ENCODE measurements at places on chromosomes 3 and 15.

- DNase-seq, result no peak
These were observed 460.0 kb downstream of the CNTN6 start for GRCh38 chr3:1552831-1553230.

DNA sequence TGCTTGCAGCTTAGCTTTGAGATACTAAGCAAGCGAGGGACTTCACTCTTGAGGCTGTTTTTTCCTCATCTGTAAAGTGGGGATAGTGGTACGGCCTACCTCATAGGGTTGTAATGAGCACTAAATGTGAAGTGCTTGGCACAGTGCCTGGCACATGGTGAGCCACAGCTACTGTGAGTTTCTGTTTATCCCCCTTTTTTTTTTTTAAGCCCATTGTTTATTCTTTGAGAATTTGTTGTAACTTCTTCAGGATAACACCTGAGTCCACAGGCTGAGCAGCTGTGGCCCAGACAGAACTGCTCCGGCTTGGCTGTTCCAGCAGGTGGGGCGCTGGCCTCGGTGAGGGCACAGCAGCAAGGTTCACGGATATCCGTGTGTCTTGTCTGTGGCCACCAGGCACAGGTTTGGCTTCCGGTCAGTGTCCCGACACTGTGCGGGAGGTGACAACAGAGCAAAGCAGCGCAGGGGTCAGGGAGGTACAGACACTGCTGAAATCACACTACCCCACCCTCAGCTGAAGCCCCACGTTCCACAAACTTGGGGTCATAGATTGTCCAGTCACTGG is 7.3 kb upstream of the ISG20 start:
- DNase-seq, result no peak

GRCh38 chr3:14273901-14274611 is 95.4 kb downstream of the LSM3 start:
- no peak for DNase-seq

DNA sequence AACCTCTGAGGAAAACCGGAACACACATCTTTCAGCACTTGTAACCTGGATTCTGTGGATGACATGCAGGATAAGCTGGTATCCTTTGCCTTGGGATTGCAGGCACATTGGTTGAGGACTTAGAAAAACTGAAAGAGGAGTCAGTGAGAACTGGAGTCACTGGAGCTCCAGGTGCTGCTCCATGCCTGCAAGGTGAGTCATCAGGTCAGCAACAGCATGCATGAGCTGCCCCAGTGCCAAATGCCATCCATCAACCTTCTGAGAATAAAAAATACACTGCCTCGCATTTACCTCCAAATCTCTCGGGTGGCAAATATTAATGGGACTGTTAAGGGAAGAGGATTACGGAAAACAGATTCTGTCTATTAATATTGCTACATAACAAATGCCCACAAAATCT is 729.1 kb downstream of the NTRK3 start:
- no peak for DNase-seq

GRCh38 chr3:134903837-134904236 is 108.8 kb downstream of the EPHB1 start:
- no peak for DNase-seq

DNA sequence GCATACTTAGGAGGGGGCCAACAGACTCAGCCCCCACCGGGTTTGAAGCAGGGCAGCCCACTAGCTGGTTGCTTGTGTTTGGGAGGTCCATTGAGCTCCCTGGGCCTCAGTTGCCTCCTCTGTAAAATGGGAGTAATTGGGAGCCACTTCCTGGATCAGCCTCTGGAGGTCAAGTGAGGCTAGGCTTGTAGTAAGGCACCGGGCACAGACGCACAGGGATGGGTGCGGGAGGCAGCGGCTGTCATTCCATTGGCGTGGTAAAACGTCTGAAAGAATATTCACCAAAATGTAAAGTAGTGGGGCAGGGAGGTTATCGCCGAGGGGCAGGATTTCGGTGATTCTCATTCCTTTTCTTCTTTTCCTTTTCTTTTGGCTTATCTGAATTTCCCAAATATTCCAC is 64.6 kb downstream of the TLE3 start:
- no peak for DNase-seq

DNA sequence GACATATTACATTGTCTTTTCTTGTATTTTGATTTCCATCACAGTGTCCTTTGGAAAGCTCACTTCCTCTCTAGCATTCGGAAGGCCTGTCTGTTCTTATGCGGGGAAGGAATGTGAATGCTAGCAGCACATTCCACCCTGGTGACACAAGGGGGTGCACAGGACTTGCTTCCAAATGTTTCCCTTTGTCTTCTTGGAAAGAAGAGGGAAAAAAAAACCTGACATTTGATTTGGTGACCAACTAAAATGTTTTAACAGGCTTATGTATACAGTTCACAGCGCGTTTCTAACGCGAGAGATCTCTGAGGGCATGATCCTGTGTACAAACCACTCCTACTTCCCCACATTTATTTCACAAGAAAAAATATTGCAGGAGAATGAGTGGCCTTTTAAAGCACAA is 107.6 kb upstream of the FXR1 start:
- peak; percentile 18 for DNase-seq

DNA sequence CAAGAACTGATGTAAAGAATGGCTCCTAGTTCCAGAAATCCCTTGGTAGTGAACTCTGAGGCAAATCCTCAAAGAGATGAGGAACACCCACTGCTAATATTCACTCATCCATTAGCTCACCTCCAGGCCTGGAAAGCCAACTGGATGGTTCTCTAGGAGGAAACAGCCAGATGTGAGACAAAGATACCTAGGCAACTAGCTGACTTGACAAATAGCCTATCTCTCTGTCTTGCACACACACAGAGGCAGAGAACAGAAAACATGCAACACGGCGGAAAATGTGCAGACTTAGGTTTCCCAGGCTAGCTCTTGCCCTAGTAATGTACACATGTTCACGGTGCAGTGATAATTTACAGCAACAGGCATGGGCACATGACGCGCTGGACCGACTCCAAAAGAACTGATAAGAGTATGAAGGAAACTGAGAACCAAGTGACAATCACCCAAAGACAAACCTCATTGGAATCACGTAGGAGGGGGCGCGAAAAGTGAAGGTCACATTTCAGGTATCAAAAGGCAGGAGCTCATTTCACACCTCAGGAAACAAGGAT is 318.1 kb downstream of the FOXP1 start:
- no peak for DNase-seq

- no peak for DNase-seq
These were observed 69.1 kb downstream of the CMTM8 start for GRCh38 chr3:32307591-32307990.

DNA sequence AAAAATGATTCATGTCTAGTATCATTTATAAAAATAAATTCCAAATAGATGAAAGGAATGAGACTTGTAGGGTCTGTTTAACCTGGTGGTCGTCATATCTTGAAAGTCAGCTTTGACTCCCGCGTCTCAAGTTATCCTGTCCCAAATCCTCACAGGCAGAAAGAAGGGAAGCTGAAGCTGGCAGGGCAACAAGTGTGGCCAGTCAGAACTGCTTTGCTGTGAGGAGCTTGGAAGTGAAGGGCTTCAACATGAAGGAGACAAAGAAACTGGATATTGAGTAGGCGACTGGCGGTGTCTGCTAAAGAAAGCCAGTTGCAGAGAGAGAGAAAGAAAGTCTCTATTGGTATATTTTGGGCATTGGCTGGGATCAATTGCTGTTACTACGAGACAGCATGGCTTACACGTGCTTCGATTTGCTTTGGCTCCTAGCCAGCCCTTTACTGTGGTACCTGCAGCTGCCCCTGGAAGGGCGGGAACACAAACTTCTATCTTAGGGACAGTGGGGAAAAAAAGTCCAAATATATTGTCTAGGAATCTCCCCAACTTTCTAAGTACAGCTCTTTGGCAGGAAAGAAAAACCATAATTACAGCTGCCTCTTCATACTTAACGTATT is 107.2 kb downstream of the CHST2 start:
- DNase-seq, result no peak

- DNase-seq, result no peak
These were observed 318.9 kb upstream of the COL8A1 start for GRCh38 chr3:99319450-99319849.

- no peak for DNase-seq
These were observed 189.2 kb upstream of the FEZF2 start for GRCh38 chr3:62562596-62562995.

GRCh38 chr15:40776537-40777141 is 6.9 kb downstream of the C15orf62 start:
- peak; percentile 48 for DNase-seq

DNA sequence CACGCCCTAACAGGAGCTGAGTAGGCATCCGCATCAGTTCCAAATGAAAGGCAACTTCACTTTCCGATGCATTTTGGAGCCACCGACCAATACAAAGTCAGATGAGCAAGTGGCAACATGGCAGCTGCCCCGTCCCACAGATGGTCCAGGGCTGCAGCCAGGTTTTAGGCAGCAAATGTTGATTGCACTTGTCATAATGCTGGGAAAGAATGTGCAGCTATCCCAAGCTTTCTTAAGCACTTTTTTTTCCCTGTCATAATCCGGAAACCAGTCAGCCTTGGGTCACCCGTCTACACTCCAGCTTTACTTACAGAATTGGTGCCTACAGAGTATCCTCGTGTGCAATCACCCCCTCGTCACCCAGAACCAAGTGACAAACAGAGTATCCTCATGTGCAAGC is 147.7 kb downstream of the CHSY1 start:
- no peak for DNase-seq

GRCh38 chr3:27138562-27138961 is 230.6 kb downstream of the NEK10 start:
- peak; percentile 14 for DNase-seq

DNA sequence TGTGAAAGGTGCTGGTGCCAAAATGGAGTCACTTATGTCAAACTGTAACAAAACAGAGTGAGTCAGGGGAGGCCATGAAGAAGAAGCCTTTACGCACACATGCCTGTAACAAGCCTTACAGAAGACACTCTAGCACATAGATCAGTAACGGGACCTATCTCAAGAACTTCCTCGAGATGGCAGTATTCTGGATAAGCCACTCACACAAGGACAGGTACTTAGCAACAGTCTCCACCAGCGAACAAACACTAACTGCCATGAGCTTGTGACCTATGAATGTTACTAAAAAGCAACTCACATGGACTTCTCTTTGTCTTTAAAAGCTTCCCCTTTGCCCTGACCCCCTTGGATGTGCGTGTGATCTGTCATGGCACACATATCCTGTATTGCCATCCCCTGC is 235.1 kb downstream of the CD47 start:
- DNase-seq, result peak; percentile 10

DNA sequence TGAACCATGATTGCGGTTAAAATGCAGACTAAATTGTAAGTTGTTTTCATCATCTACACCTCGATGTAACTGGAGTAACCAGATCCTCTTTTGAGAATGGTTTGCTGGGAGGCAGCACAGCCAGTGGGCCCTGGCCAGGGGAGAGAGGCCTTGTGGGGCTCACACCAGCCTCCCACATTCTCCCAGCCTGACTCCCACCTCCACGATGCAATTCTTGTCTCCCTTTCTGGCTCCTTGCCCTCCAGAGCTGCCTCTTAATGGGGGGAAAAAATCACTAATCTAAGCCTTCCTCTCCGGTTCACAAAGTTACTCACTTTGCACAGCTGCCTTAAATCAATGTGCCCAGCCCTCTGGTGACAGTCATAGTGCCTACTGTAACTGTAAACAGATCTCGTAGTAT is 17.9 kb upstream of the PAQR5 start:
- DNase-seq, result no peak

DNA sequence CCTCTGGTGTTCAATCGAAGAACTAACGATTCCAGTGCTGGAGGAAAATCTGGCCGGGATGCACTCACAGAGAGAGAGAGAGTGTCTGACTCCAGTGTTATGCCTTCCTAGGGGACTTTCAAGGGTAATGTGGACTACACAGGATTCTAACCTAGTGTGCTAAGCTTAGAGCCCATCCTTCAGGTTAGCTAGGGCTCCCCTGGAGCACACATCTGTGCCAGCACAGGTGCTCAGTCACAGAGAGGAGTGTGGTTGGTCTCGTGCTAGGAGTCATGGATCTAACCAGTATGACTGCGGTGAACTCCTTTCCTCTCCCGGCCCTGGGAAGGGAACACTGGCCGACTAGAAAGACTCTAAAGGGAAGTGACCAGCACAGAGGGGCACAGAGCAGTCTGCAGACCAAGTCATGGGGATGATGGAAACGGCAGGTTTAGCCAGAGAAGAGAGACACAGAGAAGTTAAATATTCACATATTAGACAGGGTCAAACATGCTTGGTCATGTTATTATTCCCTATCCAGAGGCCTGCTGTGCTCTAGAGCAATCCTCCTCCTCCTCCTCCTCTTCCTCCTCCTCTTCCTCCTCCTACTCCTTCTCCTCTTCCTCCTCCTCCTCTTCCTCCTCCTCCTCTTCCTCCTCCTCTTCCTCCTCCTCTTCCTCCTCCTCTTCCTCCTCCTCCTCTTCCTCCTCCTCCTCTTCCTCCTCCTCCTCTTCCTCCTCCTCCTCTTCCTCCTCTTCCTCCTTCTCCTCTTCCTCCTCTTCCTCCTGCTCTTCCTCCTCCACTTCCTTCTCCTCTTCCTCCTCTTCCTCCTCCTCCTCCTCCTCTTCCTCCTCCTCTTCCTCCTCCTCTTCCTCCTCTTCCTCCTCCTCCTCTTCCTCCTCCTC is 280.3 kb downstream of the XXYLT1 start:
- DNase-seq, result no peak

DNA sequence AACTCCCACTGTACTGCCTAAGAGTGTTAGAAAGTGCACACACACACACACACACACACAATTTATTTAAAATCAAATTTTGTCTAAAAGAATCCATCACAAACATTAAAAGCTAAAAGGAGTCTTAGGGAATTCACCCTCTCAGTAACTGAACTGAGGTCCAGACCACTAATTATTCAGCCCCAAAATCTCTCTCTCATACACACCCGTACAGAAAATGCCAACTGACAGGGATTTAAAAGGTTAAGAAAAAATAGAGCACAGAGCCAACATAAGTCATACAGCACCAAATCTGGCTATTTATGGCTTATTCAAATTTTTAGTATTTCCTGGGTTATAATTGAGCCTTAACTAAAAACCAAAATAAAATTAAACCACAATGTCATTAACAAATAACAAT is 20.7 kb downstream of the GBE1 start:
- DNase-seq, result no peak

GRCh38 chr3:31505371-31506048 is 27.2 kb upstream of the STT3B start:
- DNase-seq, result no peak

- DNase-seq, result no peak
These were observed 177.8 kb downstream of the SERPINI1 start for GRCh38 chr3:167913219-167913835.

DNA sequence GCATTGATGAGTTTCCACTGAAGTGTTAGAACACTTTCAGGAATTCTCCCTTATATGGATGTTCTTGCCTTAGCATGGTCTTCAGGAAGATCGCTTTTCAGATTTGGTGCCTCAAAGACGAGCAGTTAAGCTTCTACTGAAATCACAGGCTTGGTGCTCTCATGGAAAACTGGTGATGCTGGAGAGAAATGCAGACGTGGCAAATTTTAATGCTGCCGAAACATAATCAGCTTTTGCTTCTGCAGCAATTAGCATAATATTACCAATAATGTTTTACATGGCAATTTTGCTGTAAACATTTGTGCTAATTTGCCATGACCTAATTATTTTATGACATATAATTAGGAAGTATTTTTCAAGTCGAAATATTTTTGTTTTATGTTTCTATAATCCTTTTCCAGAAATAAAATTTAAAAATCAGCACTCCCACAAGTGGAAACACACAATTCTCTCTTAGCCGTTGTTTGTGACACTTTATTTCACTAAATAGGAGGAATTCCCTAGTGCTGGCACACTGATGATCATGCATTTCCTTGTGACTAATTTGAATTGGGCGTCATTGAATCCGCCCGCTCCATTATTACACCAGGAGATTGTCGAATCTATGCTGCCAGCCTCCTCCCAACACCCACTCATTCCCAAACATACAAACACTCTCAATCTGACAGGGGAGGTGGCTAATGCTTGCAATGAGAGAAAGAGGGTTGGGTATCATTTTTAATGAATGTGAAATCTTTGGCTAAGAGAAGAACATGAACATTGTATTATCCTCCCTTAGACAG is 506.8 kb upstream of the PPP2R3A start:
- DNase-seq, result no peak
